ENCODE measurements at places on chromosomes 7 and 10.

GRCh38 chr10:3723766-3724165 lies 61.2 kb downstream of the KLF6 start:
- DNase-seq, result no peak

- no peak for DNase-seq
Measured at GRCh38 chr10:19952224-19953010, 136.2 kb downstream of the PLXDC2 start.

GRCh38 chr7:112105584-112106530 lies 100.3 kb downstream of the DOCK4 start:
- DNase-seq, result no peak

DNA sequence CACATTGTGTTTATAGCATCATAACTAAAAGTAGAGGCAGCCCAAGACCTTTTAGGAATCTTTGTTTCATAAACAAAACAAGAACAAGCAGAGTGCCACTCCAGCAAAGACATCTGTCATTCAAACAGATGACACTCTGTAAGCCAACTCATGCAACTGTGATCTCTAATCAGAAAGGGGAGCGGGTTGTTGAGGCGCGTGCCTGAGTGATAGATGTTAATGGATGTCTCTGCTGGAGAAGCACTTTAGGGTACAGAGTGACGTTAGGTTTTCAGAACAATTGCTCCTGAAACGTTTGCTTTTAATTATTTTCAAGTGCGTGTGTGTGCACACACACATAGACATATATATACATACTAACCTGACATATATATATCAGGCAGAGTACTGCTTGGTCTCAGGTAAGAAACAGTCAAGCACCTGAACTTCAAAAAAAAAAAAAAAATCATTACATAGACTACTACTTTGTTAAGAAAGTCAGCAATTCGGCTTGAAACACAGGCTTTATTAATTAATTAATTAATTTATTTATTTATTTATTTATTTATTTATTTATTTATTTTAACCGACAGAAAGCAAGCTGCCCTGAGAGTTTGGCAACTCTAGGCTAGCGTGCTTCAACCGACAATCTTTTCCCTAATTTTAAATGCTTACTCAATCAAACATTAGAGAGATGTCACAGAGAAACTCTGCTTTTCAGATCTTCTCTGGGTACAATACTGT lies 109.1 kb downstream of the POU6F2 start:
- no peak for DNase-seq

DNA sequence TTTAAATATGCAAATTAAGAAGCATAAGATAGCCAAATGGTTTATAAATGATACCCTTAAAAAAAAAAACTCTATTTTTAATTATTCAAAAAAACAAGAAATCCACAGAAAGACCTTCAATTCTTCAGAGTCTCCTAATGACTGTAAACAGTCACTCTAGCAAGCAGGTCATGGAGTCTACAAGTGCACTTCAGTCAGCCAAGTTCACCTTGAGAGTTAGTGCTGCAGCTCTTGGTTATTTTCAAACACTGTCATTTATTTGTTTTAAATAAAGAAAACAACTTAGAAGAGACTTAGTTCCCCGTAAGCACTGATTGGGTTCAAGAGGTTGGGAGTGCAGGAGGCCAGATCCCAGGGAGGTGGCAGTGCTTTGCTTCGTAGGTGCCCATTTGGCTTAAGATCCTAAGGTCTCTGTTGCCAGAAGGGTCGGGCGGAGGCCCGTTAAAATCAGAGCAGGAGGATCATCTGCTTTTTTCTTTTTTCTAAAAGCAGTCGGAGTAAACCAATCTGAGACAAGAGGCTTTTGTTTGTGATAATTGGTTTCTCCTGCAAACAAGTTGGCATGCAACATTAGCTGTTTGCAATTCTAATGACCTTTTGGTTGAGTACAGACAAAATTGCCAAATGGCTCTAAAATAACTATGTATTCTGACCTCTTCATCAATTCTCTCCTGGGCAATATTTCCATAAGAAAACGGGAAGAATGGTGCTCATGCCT lies 86.4 kb upstream of the ELMO1 start:
- no peak for DNase-seq

DNA sequence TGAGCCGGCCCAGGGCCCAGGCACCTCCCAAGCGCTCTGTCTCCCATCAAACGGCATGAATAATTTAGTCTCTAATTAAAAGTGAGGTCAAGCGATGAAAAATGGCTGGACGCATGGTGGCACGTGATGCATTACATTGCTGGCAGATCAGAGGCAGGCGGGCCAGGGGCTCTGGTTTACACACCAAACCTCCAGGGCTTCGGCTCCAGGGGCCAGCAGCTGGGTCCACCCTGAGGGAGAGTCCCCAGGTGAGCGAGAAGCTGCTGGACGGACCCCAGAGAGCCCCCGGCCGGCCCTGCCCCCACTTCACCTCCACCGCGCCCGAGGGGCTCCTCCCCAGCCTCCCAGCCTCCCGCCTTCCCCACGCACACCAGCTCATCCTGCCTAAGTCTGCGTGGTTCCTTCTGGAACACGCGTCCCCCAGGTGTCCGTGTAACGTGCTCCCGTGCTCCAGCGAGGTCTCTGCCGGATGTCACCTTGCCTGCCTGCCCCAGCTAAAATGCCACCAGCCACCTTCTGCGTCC lies 23.2 kb downstream of the UNCX start:
- no peak for DNase-seq

DNA sequence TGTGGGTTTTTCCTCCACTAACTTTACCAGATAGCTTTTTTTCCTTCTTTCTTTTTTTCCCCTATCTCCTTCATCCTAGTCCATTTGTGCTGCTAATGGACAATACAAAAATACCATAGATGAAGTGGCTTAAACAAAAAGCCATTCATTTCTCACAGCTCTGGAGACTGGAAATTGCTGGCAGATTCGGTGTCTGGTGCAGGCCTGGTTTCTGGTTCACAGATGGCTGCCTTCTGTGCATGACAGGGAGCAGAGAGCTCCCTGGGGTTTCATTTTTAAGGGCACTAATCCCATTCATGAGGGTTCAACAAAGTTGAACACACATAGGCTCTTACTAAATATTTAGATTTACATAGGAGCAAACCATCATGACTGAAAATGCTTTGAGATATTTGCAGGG lies 467.4 kb downstream of the TYW1 start:
- no peak for DNase-seq

GRCh38 chr10:129833468-129833950 lies 130.6 kb downstream of the EBF3 start:
- no peak for DNase-seq

DNA sequence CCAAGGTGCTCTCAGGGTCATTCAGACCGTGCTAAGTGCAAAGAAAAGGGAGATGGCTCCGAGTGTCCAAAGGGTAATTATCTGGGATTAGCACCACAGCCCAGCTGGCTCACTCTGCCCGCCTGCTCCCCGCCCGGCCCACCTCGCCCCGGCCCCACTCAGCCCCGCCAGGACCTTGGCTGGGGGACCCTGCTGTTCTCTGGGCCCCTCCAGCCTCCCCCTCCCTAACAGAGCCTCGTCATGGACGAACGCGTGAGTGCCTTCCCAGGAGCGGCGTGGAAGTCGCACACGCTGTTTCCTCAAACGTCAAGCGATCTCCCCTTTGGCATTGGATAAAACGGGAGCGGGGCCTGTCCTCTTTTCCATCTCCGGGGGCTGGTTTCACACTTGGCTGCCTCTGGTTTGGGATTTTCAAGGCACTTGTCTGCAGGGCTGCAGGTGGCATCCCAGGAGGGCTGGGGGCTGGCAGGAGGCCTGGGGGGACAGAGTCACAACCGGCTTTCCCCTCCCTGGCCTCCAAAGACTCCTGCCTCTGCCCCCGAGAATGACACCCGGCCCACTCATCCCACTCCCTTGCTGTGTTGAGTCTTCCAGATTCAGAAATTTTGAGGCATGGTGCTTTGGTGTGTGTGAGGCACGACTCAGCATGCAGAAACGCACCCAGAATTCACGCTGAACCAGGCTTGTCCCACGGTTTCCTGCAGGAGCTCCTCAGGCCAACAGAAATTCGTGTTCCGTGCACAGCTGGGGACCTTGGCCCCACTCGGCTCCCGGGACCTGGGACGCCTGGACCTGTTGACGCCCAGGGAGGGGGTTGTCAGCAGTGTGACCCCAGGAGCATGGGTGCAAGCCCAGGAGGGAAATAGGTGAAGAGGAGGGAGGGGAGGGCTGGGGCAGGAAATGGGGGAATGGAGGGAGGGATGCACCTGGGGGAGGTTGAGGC lies 110.0 kb downstream of the PDGFA start:
- no peak for DNase-seq

DNA sequence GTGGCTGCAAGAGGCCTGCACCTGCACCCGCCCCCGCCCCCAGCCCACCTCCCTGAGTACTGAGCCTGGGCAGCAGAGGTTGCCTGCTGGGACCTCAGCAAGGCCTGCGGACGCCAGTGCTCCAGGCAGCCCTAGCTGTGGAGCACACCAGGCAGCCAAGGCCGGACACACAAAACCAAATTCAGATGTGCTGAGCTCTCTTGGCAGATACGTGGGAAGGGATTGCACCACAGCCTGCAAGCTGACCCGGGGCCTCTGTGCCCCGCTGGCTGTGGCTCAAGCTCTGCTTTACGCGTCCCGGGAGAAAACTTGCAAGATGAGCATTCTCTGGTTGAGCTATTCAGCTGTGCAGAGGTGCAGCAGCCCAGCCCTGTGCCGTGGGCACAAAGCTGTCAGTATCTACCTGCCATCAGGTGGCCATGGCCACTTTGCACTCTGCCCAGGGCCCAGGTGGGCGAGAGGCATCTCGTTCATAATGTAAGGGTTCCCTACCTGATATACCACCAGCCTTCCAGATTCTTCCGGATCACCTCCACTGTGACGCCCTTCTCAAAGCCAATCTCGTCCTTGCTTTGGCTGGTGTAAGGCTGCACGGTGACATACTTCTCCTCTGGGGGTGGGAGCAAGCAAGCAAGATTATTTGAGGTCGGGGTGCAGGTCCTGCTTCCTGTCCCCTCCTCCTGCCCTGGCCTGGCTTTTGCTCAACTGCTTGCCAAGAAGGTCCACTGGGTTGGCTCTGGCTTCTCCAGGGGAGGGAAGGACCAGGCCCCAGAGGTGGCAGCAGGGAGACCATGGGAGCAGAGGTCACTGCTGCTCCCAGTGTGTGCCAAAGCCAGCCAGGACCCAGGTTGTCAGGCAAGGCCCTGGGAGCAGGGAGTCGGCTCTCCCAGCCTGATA lies 123.4 kb downstream of the NEURL1 start:
- DNase-seq, result no peak

DNA sequence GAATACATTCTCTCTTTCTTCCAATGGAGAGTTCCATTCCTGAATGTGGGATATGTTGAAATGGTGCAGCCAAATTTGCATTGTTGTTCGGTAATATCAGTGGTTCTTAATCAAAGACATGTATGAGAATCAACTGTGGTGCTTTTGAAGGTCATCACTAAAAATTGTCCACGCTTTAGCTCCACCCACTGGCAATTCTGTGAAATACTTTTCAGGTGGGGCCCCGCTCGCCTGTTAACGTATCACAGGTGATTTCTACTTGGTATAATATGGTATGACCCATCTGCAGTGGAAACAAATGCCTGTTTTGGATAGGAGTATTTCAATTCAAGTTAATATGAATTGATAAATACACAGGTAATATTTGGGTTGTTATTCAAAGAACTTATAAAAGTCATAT lies 178.4 kb downstream of the NSUN6 start:
- DNase-seq, result no peak

DNA sequence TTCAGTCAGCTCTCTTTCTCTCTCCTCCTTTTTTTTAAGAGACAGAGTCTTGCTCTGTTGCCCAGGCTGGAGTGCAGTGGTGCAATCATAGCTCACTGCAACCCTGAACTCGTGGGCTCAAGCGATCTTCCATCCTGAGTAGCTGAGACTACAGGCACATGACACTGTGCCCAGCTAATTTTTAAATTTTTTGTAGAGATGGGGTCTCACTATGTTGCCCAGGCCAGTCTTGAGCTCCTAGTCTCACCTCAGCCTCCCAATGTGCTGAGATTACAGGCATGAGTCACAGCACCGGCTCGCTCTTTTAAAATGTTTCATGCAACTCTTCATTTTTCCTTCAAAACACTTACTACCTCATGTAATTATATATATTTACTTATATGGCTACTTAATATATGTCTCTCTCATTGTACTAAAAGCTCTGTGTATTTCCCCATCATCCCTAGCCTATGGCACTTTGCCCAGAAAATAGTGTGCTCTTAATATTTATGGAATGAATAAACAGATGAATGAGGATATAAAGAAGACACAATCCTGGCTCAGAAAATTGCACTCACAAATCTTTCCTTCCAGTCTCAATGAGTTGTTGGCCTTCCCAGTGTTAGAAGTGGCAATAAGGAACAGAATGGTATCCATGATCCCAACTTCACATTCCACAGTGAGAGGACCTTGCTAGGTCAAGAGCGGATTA lies 33.9 kb downstream of the EBLN1 start:
- no peak for DNase-seq

- DNase-seq, result no peak
Measured at GRCh38 chr10:6068006-6068405, 5.8 kb upstream of the IL2RA start.

- no peak for DNase-seq
Measured at GRCh38 chr10:16993186-16993585, 136.4 kb downstream of the CUBN start.

- no peak for DNase-seq
Measured at GRCh38 chr10:84755311-84755710, 426.9 kb downstream of the CCSER2 start.

GRCh38 chr7:49151146-49151545 lies 226.8 kb downstream of the CDC14C start:
- no peak for DNase-seq

- no peak for DNase-seq
Measured at GRCh38 chr7:32070406-32071360, at the start of gene PDE1C. Gene PDE1C, minus strand, starts transcription at chr7:32070407.

- no peak for DNase-seq
Measured at GRCh38 chr7:36387435-36388231, 2.0 kb upstream of the ANLN start.

DNA sequence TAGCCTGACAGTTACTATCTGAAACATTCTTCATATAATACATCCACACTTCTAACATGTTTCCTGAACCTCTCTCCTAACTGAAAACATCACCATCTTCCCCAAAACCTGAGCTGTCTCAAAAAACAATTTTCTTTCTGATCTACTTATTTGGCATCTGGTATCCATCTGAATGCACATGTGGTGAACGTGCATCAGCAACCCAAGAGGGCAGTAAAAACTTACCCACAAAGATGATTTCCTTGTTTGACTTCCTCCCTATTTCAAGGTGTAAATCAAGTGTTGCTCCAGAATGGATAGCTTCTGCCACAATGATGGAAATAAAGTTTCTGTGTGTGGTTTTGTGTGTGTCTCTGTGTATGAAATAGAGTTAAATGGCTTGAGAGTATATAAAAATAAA lies 500.4 kb downstream of the MAGI2 start:
- DNase-seq, result no peak

Measured in stimulated activated CD4-positive, alpha-beta T cell treated with anti-CD3 and anti-CD28 coated beads, Interleukin-15, amount 100 ng/mL, for 48 hours (primary cell).